ENCODE measurements at places on chromosomes 4 and X.

- DNase-seq = no peak
These were observed 54.3 kb downstream of the EGF start for GRCh38 chr4:109966891-109967481.

- no peak for DNase-seq
These were observed 746 bp upstream of the AADAT start for GRCh38 chr4:170090352-170091052.

GRCh38 chr4:169133932-169134331, 123.9 kb upstream of the CBR4 start:
- DNase-seq = no peak

- DNase-seq = no peak
These were observed 123.1 kb upstream of the GLRA2 start for GRCh38 chrX:14406225-14406624.
